CD4-positive, alpha-beta T cell treated with Interleukin-15 for 4 hours (primary cell): ENCODE measurements at places on chromosomes 5 and 9.

- no peak for DNase-seq
These were observed 604.9 kb upstream of the PTGER4 start for GRCh38 chr5:40074826-40075225.

DNA sequence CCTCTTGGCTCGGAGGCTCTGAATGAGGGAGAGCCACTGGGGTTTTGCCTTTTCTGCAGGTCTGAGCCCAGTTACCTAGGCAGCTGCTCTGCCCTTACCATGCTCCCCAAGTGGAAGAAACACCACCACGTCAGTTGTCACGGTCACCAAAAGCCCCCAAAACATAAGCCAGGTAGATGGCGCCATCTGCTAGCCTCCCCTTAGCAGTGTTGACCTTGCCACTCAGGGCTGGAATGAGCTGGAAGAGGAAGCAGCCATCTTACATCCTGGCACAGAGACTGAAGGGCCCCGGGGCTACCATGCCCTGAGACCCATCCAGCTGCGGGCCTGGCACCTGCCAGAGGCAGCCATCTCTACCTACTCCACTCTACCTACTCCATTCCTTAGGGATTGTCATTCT lies 7.4 kb downstream of the ZER1 start:
- DNase-seq, result no peak

- DNase-seq, result no peak
These were observed 28.8 kb upstream of the TRIM32 start for GRCh38 chr9:116658265-116658664.

DNA sequence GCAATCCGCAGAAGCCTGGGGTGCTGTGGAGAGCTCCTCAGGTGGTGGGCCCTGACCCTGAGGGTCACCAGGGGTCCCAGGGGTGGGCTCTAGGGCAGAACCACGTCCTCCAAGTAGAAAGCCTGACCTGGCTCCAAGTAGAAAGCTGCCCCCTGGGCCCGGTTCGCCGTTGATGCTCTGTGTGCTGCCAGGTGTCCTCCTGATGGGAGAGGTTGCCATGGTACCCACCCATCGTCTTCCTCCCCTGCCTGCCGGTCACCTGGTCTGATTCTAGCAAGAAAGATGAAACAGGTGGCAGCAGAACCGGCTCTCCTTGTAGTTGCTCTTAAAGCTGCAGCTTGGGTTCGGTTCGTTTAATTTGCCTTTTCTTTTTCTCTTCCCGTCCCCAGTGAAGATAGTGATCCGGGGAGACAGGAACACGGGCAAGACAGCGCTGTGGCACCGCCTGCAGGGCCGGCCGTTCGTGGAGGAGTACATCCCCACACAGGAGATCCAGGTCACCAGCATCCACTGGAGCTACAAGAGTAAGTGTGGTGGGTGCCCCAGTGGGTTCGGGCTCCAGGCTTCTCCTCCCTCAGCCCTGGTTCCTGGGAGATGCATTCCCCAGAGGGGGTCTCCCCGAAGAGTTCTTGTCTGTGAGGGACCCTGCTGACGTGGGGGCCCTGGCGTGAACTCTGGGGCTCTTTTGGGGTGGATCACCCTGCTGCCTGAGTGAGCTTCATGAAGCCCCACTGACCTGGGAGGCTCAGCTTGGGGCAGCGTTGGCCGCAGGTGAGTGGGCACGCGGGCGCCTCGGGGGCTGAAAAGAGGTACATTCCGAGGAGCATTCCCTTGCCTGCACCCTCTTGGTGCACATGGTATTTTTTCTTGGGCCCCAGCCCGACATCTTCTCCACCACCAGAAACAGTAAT lies 15.6 kb downstream of the RABL6 start:
- no peak for DNase-seq

- no peak for DNase-seq
These were observed 77.8 kb downstream of the C9orf153 start for GRCh38 chr9:86181379-86182315.

GRCh38 chr5:81755320-81755719 lies 4.4 kb upstream of the SSBP2 start:
- DNase-seq, result no peak

DNA sequence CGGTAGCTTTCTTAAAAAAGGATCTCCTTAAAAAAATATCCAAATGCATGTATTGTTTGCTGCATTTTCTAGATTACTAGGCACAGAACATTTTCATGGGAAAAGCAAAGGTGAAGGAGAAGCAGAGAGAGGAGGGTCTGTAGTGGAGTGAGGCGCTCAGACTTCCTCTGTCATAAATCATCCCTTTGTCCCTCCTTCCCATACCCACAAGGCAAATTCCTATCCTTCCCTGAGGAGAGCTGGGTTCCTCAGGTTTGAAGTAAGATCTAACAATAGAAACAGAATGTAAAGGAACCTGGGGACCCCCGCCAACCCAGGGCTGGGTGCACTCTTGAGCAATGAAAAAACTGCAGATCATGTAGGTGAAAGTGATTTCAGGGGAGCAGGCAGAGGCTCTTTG lies 149.2 kb upstream of the ANKH start:
- DNase-seq, result no peak

DNA sequence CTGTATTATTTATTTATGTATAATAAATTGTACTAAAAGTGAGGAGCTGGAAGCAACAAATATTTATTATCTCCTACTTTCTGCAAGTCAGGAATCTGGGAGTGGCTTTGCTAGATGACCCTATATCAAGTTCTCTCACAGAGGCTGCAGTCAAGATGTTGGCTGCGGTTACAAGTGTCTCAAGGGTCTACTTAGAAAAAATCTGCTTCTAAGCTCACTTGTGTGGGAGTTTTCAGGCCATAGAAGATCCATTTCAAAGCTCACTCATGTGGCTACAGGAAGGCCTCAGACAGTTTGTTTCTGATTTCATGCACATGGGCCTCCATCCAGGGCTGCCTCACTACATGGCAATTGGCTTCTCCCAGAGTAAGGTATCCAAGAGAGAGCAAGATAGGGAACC lies 551.1 kb downstream of the CAAP1 start:
- DNase-seq, result no peak

GRCh38 chr9:19513671-19514275 lies 105.0 kb downstream of the ACER2 start:
- DNase-seq, result no peak

GRCh38 chr9:38370176-38370575 lies 22.3 kb upstream of the ALDH1B1 start:
- DNase-seq, result no peak

DNA sequence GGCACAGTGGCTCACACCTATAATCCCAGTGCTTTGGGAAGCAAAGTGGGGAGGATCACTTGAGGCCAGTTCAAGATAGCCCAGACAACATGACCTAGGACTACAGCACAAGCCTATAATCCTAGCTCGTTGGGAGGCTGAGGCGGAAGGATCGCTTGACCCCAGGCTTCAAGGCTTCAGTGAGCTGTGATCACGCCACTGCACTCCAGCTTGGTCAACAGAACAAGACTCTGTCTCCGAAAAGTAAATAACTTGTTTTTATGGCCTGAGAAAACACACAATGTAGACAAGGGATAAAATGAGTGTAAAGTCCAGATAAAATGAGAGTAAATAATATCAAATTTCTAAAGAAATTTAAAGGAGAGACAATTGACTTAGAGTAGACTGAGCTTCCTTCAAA lies 26.3 kb downstream of the SHLD3 start:
- DNase-seq, result no peak

- DNase-seq, result no peak
These were observed 1174.6 kb downstream of the CDH9 start for GRCh38 chr5:25863811-25864210.

DNA sequence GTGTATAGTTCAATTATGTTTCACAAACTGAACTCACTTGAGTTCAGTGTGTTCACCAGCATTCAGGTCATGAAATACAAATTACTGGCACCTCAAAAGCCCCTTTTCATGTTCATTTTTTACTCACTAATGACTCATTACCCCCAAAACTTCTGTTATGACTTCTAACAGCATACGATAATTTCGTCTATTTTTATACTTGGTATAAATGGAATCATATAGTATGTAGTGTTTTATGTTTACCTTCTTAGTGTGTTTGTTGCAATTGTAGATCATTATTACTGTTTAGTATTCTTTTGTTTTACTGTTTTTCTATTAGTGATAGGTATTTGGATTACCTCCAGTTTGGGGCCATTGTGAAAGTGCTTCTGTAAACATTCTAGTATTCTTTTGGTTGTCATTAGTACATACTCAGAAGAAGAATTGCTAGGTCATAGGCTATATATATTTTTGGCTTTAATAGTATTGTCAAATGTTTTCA lies 33.4 kb downstream of the DDX4 start:
- DNase-seq, result no peak

DNA sequence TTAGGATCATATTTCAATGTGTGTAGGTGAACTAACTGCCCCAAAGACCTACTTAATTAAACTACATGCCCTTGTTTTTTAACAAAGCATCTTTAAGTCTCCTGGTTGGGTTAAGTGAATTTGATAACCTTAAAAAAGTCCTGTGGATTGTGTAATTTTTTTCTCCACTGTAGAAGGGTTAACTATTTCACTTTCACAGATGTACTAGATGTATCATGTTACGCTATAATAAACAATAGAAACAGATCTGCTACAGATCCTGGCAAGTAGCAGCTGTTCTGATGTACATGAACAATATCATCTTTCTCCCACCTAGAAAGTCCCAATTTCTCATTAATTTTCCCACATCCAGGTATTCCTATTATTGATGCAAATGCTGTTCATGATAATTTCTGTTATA lies 18.9 kb downstream of the KIF24 start:
- no peak for DNase-seq

- no peak for DNase-seq
These were observed 59.7 kb downstream of the MFAP3 start for GRCh38 chr5:154098465-154098864.

GRCh38 chr5:150523472-150524350 lies 15.8 kb downstream of the NDST1 start:
- DNase-seq, result peak; percentile 17

- no peak for DNase-seq
These were observed 29.4 kb downstream of the SH3RF2 start for GRCh38 chr5:145965804-145966203.

- DNase-seq, result no peak
These were observed 20.4 kb downstream of the NACC2 start for GRCh38 chr9:136074706-136075105.

- no peak for DNase-seq
These were observed 440.5 kb upstream of the TLE4 start for GRCh38 chr9:79131246-79131774.

GRCh38 chr5:174044466-174045254 lies 846 bp upstream of the NSG2 start:
- DNase-seq, result no peak

DNA sequence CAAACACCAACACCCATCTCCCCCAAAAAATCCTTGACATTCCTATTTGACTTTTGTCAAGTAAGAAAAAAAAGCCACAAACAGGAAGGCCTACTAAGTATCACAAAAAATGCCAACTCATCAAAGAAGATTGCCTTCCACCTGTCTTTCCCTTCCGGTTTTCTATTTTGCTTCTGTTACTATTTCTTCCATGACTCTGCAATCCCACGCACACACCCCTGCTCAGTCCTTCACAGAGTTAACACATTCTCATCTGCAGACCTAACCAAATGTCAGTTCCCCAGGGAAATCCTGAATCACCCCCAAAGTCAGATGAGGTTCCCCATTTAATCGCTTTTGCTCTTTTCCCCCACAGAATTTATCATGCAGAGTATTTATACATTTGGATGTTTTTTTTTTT lies 15.1 kb downstream of the LPAR1 start:
- DNase-seq, result no peak

DNA sequence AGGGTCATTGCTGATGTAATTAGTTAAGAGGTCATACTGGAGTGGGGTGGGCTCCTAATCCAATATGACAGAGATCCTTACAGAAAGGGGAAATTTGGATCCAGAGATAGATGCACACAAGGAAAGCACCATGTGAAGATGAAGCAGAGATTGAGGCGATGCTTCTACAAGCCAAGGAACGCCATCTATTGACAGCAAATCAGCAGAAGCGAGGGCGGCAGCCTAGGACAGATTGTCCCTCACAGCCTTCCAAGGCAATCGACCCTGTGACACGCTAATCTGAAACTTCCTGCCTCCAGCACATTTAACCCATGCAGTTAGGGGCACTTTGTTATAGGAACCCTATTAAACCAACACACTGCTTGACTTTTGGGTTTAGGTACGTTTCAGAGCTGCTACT lies 285.1 kb upstream of the DAP start:
- DNase-seq, result no peak

DNA sequence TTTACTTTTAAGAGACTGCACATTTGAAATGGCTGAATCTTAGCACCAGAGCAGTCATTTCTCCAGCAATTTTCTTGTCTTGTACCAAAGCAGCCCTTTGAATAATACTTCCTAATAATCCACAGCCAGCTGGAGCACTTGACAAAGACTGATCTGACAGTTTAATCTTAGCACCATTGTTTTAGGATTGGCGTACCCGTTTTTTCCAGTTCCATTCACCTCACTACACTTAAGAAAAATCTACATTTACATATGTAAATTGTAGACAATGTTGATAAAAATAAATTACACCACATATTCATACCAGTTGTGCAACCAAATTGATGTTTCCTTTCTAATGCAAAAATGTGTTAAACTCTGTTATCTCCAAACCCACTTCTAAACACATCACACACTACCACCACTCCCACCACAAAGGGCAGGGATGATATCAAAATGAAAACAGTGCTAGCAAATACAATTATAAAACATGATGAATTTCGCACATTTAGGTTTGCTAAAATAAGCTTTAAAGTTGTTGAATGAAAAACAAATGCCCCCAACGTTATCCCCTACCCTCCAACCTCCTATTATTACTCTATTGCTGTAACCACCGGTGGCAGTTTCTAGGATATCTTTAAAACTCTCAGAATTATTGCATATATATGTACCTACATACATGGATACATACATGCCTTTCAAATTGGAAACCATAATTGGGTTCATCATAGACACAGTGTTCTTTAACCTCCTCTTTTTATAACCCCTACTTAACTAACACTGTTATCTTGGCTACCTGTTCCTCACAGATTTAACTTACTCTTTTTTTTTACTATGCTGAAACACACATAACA lies 21.5 kb downstream of the SERINC5 start:
- DNase-seq, result no peak

DNA sequence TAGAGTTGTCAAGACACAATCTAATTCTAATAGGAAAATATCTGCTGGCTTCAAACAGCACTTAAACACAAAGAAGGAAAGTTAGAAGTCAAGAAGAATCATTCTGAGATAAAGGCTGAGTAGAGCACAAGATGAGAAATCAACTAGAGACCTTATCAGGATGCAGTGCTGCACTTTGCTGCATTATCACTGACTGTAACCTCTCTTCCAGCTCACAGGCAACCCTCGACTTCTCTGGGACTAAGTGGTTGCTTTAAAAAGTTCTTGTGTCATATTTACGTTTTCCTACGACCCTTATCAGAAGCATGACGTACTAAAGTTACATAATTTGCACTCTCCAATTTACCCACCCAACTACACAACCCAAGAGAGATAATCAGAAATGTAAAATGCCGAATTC lies 176.1 kb downstream of the MLLT3 start:
- no peak for DNase-seq

DNA sequence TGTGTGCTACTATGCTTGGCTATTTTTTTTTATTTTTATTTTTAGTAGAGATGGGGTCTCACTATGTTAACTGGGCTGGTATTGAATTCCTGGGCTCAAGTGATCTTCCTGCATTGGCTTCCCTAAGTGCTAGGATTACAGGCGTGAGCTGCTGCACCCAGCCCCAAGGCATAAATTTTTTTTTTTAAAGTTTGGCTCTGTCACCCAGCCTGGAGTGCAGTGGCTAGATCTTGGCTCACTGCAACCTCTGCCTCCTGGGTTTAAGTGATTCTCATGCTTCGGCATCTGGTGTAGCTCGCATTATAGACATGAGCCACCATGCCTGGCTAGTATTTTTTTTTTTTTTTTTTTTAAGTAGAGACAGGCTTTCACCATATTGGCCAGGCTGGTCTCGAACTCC lies 70.3 kb downstream of the RAB24 start:
- no peak for DNase-seq

GRCh38 chr5:179115845-179116524 lies 55.8 kb downstream of the ZNF354C start:
- no peak for DNase-seq
